GM06990 (cell line): ENCODE measurements at places on chromosomes 1 and 21.

DNA sequence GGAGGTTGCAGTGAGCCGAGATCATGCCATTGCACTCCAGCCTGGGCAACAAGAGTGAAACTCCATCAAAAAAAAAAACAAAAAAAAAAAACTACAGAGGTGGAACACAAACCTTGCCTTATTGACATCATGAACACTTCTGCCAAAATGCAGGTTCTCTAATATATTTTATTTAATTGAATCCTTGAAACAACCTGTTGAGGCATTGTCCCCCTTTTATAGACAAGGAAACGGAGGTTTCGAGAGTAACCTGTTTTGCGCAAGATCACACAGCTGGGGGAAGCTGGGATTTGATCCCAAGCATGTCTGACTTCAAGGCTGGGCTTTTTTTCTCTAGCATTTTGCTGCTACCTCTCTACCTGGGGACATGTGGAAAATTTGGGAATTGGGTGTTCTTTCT is 2.8 kb downstream of the SZRD1 start:
- no peak for DNase-seq

GRCh38 chr1:223216531-223217205 is 73.6 kb upstream of the TLR5 start:
- DNase-seq = no peak

GRCh38 chr1:198986442-198986841 is 347.6 kb downstream of the PTPRC start:
- DNase-seq = no peak

DNA sequence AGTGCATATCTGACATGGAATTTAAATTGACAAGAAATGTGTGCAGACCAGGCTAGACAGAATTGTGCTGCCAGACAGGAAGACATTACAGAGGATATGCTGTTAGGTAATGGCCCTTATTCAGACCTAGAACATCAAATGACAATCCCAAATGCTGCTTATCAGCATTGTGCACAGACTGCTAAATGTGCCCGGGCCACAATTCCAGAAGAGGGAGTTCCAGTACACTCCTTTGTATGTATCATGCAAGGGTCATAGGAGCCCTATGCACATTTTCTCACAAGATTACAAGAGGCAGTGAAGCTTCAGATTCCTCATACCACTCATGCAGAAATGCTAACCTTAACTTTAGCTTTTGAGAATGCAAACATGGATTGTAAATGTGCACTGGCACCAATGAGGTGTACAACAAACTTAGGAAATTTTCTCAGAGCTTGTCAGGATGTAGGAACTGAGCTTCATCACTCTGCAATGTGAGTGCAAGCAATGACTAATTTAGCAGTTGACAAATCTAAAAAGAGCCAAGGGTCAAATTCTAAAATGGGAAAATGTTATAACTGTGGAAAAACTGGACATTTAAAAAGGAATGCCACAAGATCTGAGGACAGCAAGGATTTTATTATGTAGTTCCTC is 273.5 kb downstream of the COL11A1 start:
- no peak for DNase-seq

GRCh38 chr1:22186311-22186710 is 43.4 kb upstream of the WNT4 start:
- no peak for DNase-seq

DNA sequence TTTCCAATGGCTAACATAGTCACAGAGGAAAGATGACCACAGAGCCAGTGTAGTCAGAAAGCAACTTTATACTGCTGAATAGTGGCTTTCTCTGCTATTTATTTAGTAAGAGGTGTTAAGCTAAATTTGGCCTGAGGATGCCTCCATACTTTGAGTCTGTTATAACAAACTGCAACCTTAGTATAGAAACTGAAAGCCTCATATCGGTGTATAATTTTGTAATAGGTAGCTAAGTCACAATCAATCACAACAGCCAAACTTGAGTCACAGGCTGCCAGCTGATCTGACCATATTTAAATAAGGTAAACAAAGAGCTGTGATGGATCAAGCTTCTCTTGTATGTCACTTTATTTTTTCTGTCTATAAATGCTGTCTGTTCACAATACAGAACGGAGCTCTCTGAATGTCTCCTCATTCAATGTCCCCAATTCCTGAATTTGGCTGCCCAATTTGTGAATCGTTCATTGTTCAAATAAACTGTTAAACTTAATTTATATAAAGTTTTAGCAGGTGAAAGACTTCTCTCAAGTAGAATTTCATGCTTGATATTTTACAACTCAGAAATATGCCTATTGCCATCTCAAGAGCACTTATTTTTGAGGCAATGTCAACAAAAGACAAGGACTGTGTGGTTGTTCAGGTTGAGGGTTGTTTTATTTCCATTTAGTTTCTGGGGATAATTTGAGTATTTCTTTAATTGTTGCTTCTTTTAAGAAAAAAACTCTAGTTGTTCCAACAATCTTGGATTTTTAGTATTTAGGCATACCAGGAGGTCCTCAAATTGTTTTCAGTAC is 339.7 kb upstream of the B3GALT2 start:
- no peak for DNase-seq

DNA sequence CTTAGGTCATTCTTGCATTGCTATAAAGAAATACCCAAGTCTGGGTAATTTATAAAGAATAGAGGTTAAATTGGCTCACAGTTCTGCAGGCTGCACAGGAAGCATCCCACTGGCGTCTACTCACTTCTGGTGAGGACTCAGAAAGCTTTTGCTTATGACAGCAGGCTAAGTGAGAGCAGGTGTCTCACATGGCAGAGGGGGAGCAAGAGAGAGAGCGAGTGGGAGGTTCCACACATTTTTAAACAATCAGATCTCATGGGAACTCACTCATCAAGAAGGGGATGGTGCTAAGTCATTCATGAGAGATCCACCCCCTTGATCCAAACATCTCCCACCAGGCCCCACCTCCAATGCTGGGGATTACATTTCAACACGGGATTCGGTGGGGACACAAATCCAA is 13.6 kb upstream of the RGS4 start:
- DNase-seq = no peak

DNA sequence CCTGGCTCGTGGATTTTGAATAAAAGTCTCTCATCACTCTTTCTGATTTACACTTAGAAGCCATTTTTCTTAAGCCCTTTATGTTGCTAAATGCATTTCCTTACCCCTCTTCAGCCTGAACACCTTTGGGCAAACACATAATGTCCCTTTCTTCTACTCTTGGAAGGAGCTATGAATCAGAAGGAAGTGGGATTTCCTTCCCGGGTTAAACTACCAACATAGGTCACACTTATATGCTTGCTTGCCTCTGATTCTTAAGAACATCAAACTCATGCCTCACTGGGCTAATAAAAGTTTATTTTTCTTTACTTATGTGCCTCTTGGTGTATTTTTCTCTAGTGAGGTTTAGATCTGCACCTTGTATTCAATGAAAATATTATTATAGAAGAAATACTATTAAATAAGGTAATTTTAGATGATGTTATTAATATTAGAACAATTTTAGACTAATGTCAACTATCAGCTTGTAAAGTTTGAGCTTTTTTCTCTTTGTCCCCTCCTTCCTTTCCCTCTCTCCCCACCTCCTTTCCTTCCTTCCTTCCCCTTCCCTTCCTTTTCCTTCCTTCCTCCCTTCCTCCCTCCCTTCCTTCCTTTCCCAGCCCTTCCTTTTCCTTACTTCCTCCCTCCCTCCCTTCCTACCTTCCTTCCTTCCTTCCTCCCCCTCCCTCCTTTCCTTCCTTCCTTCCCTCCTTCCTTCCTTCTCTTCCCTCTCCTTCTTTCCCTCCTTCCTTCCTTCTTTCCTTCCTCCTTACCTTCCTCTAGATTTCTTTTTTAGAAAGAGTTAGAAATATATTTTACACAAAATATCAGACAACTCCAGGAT is 66.5 kb upstream of the KCNJ6 start:
- no peak for DNase-seq

DNA sequence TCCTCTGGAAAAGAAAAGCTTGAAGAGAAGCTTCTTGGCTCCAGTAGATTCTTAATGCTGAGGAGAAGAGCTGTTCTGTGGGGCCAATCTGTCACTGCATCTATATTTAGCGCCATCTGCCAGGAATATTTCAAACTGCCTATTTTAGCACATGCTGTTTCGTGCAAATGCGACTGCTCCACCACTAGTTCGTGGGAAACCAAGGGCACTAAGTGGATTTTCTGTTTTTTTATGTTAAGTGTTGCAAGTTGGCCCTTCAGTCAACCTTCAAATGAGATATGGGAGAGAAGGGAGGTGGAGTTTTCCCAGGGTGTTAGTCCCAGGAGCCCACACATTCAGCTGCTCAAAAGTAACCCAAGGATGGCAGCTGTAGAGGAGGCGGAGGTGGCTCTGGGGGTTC is 91.9 kb downstream of the TSEN15 start:
- DNase-seq = no peak

DNA sequence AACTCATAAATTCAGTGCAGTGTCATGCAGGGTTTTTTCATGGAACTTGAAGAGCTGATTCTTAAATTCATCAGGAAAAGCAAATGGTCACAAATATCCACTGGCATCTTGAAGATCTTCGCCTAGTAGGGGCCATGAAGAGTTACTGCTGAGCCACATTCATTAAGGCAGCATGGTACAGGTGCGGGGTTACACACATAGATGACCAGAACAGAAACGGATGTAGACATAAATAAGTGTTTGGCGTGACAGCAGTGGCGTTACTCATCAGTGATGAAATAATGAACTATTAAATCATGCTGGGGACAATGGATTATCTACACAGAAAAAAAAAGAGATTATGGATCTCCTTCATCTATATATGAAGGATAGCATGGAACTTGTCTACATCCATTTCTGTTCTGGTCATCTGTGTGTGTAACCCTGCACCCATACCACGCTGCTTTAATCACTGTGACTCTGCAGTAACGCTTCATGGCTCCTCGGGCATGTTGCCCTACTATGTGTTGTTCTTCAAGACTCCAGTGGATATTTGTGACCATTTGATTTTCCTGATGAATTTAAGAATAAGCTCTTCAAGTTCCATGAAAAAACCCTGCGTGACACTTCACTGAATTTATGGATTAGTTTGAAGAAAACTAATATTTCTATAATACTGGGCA is 161.3 kb downstream of the GALNT2 start:
- DNase-seq = no peak

DNA sequence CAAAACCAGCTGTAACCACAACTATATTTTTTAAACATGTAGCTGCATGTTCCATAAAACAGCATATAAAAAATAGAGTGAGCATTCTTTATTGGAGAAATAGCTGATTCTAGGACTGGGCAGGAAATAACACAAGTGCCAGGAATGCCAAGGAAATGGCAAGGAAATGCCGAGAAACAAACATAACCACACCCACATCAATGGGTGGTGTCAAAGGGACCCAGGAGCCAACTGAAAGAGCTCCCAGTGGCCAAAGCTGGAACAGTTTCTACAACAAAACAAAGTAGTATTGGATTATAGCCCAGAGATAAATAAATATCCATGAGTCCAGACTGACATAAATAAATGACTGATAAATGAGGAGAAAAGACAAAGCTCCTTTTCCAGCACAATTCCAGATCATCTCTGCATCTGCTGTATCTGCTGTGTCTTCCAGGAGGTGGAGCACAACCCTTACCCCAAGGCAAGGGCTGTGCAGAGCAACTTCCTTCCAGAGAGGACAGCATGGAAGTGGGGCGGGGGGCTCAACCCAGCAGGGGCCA is 28.1 kb downstream of the ADARB1 start:
- no peak for DNase-seq

- DNase-seq = peak; percentile 47
These were observed 24.4 kb downstream of the CAP1 start for GRCh38 chr1:40064797-40065499.

- peak; percentile 57 for DNase-seq
These were observed 291.9 kb upstream of the USP25 start for GRCh38 chr21:15437883-15438282.

DNA sequence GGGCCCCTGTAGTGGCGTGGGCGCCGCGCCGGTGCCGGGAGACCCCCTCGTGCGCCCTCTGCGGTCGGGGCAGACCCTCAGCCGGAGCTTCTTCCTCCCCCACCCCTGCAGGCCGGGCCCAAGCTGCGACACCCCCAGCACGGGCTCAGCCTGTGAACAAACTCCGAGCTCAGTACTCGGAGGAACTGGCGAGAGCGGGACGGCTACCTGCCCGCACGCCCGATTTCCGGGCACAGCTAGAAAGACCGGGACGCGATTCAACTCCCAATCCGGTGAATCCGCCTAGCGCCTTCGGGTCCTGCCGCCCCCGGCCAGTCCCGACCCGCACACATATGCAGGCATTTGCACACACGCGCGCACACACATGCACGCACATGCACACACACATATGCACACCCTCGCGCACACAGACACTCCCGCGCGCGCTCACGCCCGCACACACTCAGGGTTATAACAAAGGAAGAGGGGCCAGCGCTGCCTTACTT is 580 bp upstream of the BLACAT1 start:
- DNase-seq = no peak

GRCh38 chr1:27145934-27146354 is 9.0 kb downstream of the SLC9A1 start:
- DNase-seq = no peak

- DNase-seq = no peak
These were observed 39.0 kb downstream of the SNAP47 start for GRCh38 chr1:227774051-227774731.

GRCh38 chr1:75671708-75672107 is 52.8 kb upstream of the ACADM start:
- DNase-seq = no peak

DNA sequence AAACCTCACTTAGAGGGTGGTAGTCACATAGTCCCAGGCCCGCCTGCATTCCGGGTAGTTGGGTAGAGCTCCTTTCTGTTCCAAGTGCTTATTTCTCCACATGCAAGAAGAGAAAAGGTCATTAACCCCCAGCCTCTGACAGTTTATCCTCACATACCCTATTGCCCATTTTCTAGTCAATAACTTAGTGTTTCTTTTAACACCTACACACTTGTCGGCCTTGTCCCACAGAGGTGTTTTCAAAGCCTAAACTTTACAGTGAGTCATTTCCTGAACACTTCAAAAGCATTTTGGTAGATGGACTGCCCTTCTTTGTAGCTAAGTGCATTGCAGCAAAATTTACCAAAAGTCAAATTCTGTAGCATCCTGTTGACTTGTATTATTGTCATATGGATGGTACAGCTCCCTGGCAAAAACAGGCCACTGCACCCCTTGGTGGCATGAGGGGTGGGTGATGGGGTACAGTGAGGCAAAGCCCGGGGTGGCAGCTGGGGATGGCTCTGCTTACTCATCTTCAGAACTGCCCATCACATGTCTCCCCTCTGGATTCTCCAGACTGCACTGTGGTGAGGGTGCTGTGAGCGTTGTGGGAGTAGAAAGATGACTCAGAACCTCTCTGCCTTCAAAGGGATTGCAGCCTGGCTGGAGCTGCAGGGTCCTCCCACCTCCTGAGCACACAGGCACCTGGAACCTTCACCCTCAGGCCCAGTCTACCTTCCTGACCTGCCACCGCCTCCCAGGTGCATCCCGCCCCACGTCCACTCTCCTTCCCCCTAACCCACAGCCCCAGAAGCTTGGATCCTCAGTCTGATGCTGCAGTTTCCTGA is 45.8 kb upstream of the DMRTB1 start:
- peak; percentile 51 for DNase-seq

DNA sequence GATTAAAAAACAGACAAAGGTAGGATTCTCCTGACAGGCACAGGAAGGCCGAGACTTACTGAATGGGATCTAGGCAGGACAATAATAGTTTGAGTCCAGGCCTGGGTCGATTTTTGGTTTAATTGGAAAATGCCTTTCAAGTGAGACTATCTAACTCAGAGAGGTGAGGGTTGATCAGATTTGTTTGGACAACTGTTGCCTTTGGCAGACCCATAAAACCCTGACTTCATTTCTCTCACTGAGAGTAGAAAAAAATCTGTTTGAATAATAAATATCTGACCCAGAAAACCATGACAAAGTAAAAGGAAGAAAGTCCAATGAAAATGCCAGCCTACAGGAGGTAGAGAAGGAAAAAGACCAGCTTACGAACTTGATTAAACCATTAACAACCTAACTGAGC is 12.3 kb upstream of the SLC30A10 start:
- DNase-seq = no peak

- no peak for DNase-seq
These were observed 167.5 kb upstream of the C1orf105 start for GRCh38 chr1:172252958-172253357.
